ENCODE measurements at places on chromosomes 12 and 14.

DNA sequence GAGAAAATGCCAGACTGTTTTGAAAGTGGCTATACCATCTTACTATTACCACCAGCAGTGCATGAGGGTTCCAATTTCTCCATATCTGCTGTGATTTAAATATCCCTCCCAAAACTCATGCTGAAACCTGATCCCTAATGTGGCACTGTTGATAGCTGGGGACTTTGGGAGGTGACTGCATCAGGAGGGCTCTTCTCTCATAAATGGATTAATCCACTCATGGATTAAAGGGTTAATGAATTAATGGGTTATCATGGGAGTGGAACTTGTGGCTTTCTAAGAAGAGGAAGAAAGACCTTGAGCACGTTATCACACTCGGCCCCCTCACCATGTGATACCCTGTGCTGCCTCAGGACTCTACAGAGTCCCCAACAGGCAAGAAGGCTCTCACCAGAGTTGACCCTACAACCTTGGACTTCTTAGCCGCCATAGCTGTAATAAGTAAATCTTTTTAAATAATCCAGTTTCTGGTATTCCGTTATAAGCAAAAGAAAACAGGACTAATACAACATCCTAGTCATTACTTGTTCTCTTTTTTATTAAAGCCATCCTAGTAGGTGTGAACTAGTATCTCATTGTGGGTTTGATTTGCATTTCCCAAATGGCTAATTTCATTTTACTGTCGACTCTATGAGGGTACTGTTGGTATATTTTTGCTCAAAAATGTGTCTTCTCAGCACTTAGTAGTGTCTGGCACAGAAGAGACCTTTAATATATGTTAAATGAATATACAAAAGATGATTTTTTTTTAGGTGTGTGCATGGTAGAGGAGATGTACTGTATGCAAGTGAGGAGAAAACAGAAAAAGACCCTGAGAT, 14.3 kb downstream of the PPP1R12A start:
- no peak for DNase-seq

DNA sequence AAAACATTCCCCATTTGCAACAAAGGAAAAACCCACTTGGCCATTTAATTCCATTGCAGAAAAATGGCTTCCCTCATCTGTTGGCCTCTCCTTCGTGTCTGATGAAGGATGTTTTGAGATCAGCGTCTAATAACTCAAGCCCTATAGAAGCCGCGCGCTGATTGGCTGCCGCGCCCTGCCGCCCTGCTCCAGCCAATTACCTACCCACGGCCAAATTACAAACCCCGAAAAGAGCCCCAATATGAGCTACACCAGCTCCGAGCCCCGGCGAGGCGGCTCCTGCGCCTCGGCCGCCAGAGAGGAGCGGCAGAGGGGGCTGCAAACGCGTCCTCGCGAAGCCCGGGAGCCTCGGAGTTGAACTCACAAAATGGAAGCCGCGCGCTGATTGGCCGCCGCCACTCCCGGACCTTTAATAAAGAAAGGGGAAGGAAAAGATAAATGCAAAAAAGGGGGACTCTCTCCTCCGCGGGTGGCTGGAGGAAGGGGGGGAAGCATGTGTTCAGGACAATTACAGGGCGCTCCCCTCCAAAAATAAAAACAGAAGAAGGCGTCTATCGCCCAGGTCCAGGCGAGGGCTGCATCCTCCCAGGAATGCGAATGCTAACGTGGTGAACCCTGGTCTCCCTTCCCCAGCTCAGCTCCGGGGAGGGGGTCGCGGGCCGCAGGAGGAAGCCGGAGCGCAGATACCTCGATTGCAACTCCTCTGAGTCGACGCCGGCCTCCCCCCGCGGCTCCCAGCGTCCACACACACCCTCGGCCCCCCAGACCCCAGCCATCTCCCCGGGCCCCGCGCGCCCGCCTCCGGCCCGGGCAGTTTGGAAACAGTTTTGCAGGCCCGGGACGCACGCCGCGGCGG, 738 bp upstream of the SETD1B start:
- peak; percentile 90 for DNase-seq

GRCh38 chr14:90513161-90514014, 116.6 kb downstream of the CALM1 start:
- peak; percentile 86 for DNase-seq

GRCh38 chr14:55074662-55075061, 23.2 kb downstream of the MAPK1IP1L start:
- no peak for DNase-seq

GRCh38 chr14:57889245-57889644, 23.4 kb upstream of the SLC35F4 start:
- DNase-seq, result no peak

- no peak for DNase-seq
These were observed 9.6 kb downstream of the CLEC1A start for GRCh38 chr12:10088955-10089900.

DNA sequence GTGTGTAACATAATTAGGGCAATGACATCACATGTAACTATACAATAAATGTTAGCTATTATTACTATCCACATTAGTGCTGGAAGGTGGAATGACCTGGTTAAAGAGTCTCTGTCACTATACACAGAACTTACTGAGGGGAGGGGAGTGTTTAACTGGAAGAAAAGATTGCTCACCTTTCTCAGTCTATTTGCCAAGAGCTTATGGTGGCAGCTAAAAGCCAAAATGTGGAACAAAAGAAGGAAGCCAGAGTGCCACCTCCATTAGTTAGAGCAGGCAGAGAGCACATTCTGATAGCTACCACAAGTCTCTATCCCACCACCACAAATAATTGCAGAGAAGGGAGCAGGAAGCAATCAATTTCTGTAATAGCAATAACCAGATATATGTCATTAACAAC, 124.4 kb downstream of the MED13L start:
- no peak for DNase-seq

All from NCI-H1436 treated with DMSO at 0.1 percent for 48 hours (cell line).